ENCODE measurements at places on chromosomes 5 and 9. TPM values are rescaled to one million over a fixed set of nuclear protein-coding genes. Genes with fewer than 3 reads are reported as not detected.

TBC1D9B gene
- total RNA-seq = 94.6 TPM

ALDH1B1 gene
- total RNA-seq = 26.5 TPM

SOHLH1 gene
- not detected for total RNA-seq

COL15A1 gene
- 0.07 TPM for total RNA-seq

Measured in activated CD8-positive, alpha-beta T cell treated with anti-CD3 and anti-CD28 coated beads for 36 hours (primary cell).